ENCODE measurements at places on chromosomes 7 and 10.
A peak's percentile ranks its signal among the peaks of the same experiment; 100 is the strongest.

DNA sequence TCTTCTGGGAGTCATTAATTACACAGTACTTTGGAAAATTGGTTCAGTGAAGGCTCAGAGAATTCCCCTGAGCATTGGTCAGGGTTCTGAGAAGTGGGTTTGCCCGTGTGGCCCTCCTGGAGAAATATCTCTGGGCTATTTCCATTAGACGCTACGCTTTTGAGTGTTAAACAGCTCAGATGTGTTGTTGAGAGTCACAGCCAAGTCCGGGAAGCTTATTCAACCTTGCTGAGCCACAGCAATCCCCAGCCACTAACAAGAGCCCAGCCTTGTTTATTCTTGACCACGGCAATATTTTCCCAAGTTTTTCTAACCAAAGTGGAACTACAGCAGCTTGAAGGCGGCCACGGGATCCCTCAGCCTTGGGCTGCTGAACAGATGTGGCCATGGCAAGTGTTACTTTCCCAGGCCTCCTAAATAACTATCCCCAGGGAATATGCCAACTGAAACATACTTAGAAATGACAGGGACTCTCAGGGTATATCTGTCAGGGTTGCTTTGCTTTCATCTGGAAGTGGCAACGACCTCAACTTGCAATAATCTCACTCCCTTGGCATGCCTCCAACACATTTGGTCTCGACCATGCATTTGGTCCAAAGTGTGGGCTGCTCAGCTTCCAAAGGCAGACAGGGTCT is 214.7 kb downstream of the EMX2 start:
- no peak for DNase-seq

GRCh38 chr7:2566890-2567678 is 8.3 kb downstream of the IQCE start:
- no peak for DNase-seq

- no peak for DNase-seq
Measured at GRCh38 chr7:114988026-114988425, 66.1 kb downstream of the MDFIC start.

- no peak for DNase-seq
Measured at GRCh38 chr7:127207230-127207629, 45.5 kb downstream of the GRM8 start.

GRCh38 chr7:27183682-27184336 is 1.2 kb downstream of the HOXA11 start:
- DNase-seq = no peak

- DNase-seq = no peak
Measured at GRCh38 chr7:73454424-73454823, 20.8 kb downstream of the FZD9 start.

GRCh38 chr7:100563809-100564400 is 9.8 kb downstream of the SAP25 start:
- peak; percentile 83 for DNase-seq

DNA sequence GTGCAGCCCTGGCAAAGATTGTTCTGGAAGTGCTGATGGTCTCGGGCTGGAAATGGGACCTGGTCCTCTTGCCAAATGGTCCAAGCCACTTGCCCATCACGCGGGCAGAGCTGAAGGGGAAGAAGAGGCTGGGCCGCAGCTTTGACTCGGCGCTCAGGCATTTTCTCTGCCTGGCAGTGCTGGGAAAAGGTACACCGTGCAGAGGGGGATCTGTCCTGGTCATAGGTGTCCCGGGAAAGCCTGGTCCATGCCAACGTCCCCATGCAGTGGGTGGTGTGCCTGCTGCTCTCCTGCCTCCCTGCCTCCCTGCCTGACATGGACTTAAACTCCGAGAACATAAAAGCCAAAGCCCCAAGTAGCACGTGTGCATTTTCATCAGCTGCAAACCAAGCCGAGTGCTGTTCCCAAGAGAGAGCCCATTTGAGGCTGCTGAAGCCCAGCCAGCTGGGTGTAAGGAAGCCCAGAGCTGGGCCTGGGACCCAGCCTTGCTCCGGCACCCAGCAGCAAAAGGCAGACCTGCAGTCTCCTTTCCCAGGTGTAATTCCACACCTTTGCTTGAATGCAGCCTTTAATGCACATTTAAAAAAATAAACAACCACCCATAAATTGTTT is 72.7 kb downstream of the TCERG1L start:
- no peak for DNase-seq

GRCh38 chr7:6530626-6531491 is 20.4 kb downstream of the GRID2IP start:
- DNase-seq = peak; percentile 63

GRCh38 chr10:3887885-3888476 is 103.0 kb upstream of the KLF6 start:
- no peak for DNase-seq

- DNase-seq = no peak
Measured at GRCh38 chr10:110279407-110279986, 25.2 kb downstream of the SMNDC1 start.

GRCh38 chr7:28704706-28705105 is 253.4 kb downstream of the TRIL start:
- no peak for DNase-seq

GRCh38 chr10:14742815-14743214 is 31.9 kb downstream of the FAM107B start:
- no peak for DNase-seq

DNA sequence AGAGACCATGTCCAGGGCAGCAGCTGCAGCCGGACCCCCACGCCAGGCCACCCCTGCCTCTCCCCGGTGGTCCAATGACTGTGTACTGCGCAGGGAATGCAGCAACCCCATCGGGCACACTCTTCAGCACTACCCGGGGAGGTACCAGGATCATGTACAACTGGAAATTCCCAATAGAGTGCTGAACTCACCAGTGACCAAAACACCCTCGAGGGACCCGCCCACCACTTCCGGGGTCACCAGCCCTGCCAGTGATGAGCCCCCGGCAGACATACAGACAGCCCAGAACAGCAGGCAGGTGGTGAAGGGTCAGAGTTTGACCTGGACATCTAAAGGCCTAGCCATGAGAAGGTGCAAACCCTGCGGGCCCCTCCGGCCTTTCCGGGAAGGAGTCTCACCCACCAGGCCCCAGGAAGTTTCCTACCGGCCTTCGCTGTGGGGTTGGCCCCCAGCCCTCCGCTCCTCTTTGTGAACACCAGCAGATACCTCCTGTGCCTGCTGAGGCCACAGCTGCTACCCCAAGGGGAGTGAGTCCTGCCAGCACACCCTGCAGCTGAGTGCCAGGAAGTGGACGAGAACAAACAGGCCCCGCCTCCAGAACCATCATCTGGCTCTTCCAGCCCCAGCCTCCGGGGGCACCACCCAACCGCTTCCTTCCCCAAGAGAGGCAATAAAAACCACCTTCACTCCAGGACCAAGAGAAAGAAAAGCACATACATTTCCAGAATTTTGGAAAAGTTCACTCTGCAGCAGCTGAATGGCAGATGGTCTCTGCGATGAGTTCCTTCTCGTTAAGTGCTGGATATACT is 5.0 kb upstream of the ANKRD61 start:
- peak; percentile 38 for DNase-seq

GRCh38 chr7:1926908-1927306 is 256.8 kb downstream of the ELFN1 start:
- no peak for DNase-seq

- DNase-seq = no peak
Measured at GRCh38 chr10:22679608-22680007, 34.8 kb downstream of the PIP4K2A start.

GRCh38 chr10:76763376-76763775 is 874.2 kb downstream of the KCNMA1 start:
- DNase-seq = no peak

DNA sequence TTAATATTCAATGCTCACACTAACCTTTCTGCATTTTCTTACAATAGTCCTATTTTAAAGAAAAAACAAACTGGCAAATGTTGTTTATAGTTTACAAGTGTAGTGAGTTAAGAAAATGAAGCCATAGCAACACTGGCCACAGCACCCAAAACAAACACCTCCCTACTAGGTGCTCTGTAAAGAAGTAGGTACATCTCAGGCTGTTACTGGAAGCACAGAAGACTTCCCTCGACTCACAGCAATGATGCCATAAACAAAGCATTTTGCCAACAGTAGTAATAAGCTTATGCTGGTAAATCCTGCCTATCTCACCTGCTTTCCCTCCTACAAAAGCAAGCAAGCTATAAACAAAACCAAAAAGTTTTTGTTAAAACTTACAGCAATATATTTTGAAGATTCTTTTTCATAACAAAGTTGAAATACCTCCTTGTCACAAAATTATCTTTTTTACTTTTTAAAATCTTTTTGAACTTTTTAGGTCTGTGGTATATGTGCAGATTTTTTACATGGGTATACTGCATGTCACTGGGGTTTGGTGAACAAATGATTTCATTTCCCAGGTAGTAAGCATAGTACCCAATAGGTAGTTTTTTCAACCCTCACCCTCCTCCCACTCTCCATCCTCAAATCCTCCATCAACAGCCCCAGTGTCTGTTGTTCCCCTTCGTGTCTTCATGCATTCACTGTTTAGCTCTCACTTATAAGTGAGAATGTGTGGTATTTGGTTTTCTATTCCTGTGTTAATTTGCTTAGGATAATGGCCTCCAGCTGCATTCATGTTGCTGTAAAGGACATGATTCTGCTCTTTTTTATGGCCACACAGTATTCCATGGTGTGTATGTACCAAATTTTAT is 28.4 kb downstream of the COA1 start:
- no peak for DNase-seq

GRCh38 chr7:116329686-116330503 is 119.6 kb downstream of the TES start:
- DNase-seq = no peak

DNA sequence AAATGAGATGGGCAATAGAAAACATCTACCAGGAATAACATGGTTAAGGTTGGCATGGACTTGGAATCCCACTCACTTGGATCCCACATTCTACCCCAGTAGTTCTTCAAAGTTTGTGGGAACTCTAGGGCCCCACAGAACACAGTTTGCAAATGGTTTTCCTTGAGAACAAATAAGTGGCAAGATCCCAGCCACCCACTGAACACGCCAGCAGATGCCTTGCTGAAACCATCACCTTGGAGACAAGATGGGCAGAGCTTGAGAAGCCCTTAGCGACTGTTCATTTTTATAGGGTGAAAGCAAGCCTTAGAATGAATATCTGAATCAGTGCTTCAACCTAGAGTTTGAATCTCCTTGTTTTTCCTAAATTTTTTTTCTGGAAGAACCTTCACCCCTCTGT is 349.1 kb downstream of the RPS24 start:
- DNase-seq = no peak

- no peak for DNase-seq
Measured at GRCh38 chr7:48188776-48189520, 17.7 kb downstream of the ABCA13 start.

- no peak for DNase-seq
Measured at GRCh38 chr10:70053841-70054288, 1.2 kb downstream of the MACROH2A2 start.

- no peak for DNase-seq
Measured at GRCh38 chr10:86162696-86163400, 203.7 kb downstream of the GRID1 start.

DNA sequence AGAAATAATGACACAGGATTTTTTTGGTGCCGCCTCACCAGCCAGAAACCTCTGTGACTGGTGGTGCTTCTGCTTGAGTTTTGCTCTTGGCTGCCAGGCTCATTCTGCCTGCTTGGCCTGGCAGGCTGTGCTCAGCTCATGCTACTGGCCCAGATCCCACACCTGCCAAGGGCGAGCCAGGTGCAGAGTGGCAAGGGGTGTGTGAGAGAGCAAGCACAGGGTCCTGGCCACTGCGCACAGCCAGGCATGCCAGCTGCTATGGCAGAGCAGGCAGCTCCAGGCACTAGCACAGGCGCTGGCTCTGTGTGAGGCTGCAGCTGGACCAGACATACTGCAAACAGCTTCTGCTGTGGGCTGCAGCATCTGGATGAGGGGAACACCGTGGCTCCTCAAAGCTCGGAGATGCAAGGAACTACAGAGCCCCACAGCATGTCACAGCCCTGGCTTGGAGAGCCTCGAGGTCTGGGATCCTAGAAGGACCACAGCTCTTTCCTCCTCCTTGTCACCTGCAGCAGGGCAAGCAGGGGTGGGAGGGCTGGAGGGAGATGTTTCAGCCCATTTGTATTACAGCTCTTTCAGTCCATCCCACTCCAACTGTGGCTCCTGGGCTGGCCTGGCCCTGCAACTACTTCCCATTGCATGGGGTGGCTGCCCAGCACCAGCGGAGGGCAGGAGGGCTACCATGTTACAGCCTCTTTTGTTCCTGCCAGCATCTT is 313.4 kb upstream of the SEMA3C start:
- DNase-seq = no peak

DNA sequence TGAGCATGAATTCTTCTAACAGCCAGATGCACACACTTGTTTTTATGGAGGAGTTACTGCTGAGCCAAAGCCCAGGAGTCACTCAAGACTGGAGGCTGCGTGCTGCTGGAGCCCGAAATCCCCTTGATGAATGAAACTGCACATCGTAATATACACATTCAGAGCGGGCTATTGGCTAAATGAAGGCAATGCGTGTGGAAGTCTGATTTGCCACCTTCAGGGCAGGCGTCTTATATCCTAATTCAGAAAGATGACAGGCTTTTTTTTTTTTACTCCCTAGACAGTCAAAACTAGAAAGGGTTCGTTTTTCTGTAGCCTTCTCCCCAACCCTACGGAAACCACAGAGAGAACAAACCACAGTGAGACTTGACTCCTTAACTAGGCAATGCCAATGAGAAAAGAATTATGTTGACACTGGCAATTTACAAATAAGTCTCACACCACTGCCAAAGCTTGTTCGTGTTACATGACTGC is 227.2 kb upstream of the KLF14 start:
- peak; percentile 24 for DNase-seq

DNA sequence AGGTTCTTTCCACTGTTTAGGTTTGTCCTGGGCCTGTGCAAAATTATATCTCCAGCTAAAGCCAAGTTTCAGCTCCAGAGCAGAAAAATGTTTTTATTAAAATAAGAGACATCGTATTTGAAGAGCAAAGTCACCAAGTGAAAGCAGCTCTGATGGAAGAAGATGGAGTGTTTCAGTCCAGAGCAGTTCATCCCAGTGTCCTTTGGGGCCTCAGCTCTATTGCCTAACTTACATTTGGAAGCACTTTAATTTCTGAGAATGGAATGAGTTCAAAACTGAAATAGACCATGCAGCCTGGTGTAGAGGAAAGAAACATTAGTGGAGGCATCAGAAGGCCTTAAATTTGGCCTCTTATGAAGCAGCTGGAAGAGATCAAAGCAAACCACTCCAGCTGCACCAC is 545.2 kb downstream of the SORCS1 start:
- no peak for DNase-seq

DNA sequence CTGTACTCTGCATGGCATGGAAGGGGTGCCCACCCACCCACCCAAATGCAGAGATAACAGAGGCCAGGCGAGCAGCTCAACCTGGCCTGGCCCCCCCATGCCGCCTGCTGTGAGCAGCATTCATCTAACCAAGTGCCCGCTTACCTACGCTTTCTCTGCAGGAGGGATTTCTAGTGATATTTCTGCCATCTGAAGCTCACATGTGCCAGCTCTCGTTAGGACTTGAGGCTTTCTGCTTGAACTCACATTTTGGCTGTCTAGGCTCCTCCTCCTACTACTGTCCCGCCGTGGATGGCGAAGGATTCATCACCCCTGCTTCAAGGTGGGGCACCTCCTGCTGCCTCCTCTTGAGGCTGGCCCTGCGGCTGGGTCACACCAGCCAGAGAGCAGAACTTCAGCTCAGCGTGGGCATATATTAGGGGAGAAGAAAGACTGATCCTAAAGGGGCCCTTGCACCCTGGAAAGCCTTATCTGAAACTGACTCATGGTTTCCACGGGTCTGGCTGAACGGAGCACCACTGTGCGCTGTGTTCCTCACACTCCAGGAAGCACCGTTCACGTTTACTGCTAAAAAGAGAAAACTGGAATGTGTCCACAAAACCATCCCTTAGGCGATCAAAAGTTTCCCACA is 45.5 kb downstream of the CTBP2 start:
- DNase-seq = no peak

- no peak for DNase-seq
Measured at GRCh38 chr10:32987172-32987571, 29.1 kb upstream of the ITGB1 start.

All from stimulated activated CD8-positive, alpha-beta memory T cell treated with anti-CD3 and anti-CD28 coated beads, Interleukin-15, amount 100 ng/mL, for 1 hour (primary cell).